ENCODE measurements at places on chromosomes 5 and 9. TPM values are rescaled to one million over a fixed set of nuclear protein-coding genes. Genes with fewer than 3 reads are reported as not detected.

DNA sequence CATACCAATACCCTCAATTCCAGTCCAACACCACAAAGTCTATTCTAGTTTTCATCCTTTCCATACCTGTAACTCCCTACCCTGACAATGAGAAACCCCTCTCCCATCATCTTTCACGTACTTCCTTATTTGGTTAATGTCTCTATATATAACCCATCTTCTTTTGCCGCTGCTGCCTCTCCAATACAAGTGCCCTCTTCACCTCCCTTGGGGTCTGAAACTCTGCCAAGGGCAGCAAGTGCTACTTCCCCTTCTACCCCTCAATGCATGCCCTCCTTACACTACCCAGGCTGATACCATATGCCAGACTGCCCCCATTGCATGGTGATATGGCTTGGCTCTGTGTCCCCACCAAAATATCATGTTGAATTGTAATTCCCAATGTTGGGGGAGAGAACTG lies 24.4 kb upstream of the SMIM15 start:
- no peak overlapping the region for H3K4me3 ChIP-seq
- peaks cover 8% of the 10 kb centered on the region for H3K4me1 ChIP-seq
- H3K36me3 ChIP-seq: peaks cover 7% of the 10 kb centered on the region

- peaks cover 10% of the 10 kb centered on the region for H3K4me1 ChIP-seq
- peak overlapping the region; percentile 64 for H3K27ac ChIP-seq
- H3K27me3 ChIP-seq: peaks cover 3% of the 10 kb centered on the region
Observed at GRCh38 chr5:149724130-149724840, 5.8 kb upstream of the PPARGC1B start.

- H3K27me3 ChIP-seq: no peaks in the 10 kb centered on the region
- H3K4me1 ChIP-seq: peaks cover 2% of the 10 kb centered on the region
- H3K27ac ChIP-seq: peak overlapping the region; percentile 60
- peak overlapping the region; percentile 57 for H3K4me3 ChIP-seq
- H3K36me3 ChIP-seq: no peaks in the 10 kb centered on the region
- no peak for DNase-seq
Observed at GRCh38 chr5:14925326-14925725, 53.7 kb upstream of the ANKH start.

DNA sequence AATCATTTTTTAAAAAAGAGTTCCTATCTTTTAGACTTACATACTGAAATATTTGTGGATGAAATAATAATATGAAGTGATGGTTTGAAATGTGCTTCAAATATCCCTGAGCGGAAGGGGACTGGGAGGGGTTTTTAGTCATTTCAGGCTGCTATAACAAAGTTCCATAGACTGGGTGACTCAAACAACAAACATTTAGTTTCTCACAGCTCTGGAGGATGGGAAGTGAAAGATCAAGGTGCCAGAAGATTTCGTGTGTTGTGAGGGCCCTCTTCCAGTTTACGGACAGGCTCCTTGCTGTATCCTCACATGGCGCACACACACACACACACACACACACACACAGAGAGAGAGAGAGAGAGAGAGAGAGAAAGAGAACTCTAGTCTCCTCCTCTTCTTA lies 27.1 kb upstream of the TEX10 start:
- H3K27me3 ChIP-seq: no peaks in the 10 kb centered on the region
- H3K36me3 ChIP-seq: no peaks in the 10 kb centered on the region
- H3K27ac ChIP-seq: no peak overlapping the region
- DNase-seq: no peak
- no peaks in the 10 kb centered on the region for H3K4me1 ChIP-seq
- H3K4me3 ChIP-seq: no peak overlapping the region

DNA sequence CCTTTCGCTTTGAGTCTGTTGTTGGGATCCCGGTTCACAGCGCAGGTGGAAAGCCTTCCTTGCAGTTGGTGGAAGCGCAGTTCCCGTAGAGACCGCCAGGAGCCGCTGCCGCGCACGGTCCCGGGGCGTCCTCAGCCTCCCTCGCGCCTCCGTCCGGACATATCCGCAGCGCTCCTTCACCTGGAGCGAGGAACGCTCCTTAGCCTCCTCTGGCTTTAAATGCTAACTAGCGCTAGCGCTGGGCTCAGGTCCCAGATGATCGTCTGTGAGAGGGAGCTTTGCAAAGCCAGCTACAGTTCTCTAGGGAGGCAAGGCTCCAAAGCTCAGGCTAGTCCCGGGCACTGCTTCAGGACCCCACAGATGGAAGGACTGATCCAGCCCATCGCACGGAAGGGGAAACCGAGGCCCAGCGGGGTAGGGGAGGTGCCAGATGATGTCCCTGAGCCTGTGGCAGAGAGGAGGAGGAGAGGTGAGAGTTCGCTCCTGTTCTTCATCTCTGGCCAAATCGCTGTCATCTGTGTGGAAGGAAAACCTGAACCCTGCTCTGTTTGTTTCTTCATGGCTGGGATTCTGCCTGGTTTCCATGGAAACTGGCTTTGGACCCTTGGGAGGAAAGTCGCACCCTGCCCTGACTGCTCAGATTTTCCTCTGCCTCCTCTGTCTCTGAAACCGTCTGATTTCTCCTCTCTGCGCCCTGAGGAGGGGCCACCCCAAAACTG lies 31.4 kb downstream of the COL15A1 start:
- no peaks in the 10 kb centered on the region for H3K36me3 ChIP-seq
- H3K27ac ChIP-seq: no peak overlapping the region
- H3K27me3 ChIP-seq: peaks cover 3% of the 10 kb centered on the region
- H3K4me3 ChIP-seq: peak overlapping the region; percentile 62

Gene SHOC1
- not detected for total RNA-seq

GRCh38 chr5:137292461-137293027 lies 206.6 kb downstream of the SPOCK1 start:
- H3K36me3 ChIP-seq: no peaks in the 10 kb centered on the region
- H3K4me3 ChIP-seq: no peak overlapping the region
- no peaks in the 10 kb centered on the region for H3K4me1 ChIP-seq
- DNase-seq: no peak
- peaks cover 13% of the 10 kb centered on the region for H3K27me3 ChIP-seq

- no peak overlapping the region for H3K27ac ChIP-seq
- no peaks in the 10 kb centered on the region for H3K27me3 ChIP-seq
- H3K4me1 ChIP-seq: no peaks in the 10 kb centered on the region
- H3K36me3 ChIP-seq: no peaks in the 10 kb centered on the region
- no peak overlapping the region for H3K4me3 ChIP-seq
- no peak for DNase-seq
Observed at GRCh38 chr5:172630482-172630881, 10.6 kb upstream of the NEURL1B start.

Gene C9orf153
- 0.77 TPM for total RNA-seq

All from naive thymus-derived CD8-positive, alpha-beta T cell (primary cell).